Activated naive CD4-positive, alpha-beta T cell (primary cell): ENCODE measurements at places on chromosomes 3 and 15.

DNA sequence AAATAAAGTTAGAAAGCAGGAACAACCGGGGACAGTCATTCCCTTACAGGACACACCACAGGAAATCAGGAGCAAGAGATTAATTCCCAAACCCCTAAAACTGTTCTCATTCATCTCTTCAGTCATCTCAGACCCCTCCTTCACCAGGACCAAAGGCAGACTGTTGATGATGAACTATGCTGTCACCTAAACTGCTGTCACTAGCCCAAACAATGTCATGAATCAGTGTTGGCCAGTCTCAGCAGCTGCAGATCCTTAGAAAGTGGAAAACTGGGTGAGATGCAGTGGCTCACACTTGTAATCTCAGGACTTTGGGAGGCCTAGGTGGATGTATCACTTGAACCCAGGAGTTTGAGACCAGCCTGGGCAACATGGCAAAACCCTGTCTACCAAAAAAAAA, 909.6 kb downstream of the ROBO1 start:
- no peak for DNase-seq

- no peak for DNase-seq
Measured at GRCh38 chr3:176961916-176962315, 235.4 kb downstream of the TBL1XR1 start.

GRCh38 chr3:171133796-171134569, 107.5 kb upstream of the SLC2A2 start:
- DNase-seq, result no peak

DNA sequence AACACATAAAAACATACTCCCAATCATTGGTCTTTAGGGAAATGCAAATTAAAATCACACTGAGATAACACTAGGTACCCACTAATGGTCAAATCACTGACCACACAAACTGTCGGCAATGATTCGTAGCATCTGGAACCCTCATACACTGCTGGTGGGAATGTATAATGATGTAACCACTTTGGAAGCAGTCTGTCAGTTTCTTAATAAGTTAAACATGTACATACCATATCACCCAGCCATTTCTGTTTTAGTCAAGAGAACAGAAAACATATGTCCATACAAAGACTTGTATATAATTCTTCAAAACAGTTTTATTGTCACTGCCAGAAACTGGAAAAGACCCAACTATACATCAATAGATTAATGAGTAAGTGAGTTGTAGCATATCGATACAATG, 63.3 kb upstream of the LRRC3B start:
- no peak for DNase-seq

DNA sequence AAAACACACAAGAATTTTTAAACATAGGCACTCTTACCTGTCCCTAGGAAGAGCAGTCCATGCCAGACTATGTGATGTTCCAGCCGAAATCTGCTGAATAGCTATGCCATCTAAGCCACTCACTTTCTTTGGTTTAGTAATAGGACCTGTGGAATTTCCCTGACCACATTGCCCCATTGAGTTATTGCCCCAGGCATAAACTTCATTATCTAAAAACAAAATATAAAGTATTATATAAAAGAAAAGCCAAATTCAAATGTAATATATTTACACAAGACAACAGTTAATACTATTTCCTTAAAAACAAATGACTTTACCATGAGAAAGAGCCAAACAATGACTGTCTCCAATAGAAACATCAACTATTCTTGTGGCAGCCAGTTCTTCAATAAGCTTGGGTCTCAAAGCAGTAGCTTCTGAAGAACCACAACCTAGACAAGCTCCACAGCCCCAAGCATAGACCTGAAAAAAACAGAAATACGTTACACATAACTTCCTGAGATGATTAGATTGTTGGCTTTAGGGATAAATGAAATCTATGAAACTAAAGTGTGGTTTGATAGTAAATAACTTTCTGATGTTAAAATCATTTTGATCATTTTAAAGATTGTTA, 84.3 kb downstream of the HERC1 start:
- DNase-seq, result no peak

- no peak for DNase-seq
Measured at GRCh38 chr3:98788651-98789050, 25.5 kb downstream of the ST3GAL6 start.

- no peak for DNase-seq
Measured at GRCh38 chr15:74696808-74697207, 984 bp upstream of the EDC3 start.

- DNase-seq, result no peak
Measured at GRCh38 chr3:190116551-190117067, 4.1 kb downstream of the P3H2 start.

- no peak for DNase-seq
Measured at GRCh38 chr15:88066636-88067330, 189.8 kb downstream of the NTRK3 start.

DNA sequence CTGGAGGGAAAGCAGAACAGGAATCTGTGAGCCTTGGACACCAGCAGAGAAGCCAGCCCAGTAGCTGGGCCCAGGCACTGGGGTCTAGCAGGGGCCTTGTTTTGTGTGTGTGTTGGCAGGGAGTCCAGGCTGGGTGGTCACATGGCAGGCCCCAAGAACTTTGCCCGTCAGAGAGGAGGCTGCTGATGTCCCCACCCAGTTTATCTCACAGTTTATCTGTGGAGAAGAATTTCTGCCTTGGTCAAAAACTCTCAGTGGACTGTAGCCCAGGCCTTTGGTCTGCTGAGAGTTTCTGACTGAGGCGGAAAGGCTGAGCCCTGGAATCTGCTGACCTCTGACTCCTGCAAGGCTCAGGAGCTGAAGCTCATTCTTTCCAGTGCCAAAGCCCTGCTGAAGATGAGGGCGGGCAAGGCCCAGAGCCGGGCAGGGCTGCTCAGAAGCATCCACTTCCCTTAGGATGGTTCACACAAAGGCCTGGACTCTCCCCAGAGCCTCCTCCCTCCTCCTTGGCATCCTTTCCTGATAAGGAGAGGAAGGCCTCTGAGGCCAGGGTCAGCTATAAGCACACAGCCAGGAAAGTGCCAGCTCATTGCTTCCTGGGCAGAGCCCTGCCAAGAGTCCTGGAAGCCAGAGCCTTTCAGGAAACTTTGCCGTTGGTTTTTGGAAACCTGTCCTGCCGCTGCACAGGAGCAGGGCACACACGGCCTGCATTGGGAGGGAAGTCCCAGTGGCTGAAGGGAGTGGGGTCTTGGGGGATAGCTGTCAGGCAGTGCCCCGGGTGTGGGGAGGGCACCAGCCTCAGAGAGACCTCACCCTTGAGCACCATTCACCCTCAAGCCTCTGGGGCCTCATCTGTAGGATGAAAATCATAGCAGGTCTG, 37.2 kb upstream of the SLCO2A1 start:
- no peak for DNase-seq

GRCh38 chr3:167441256-167441655, 32.6 kb downstream of the SERPINI2 start:
- no peak for DNase-seq

- no peak for DNase-seq
Measured at GRCh38 chr3:124586126-124587052, 143.9 kb upstream of the UMPS start.

DNA sequence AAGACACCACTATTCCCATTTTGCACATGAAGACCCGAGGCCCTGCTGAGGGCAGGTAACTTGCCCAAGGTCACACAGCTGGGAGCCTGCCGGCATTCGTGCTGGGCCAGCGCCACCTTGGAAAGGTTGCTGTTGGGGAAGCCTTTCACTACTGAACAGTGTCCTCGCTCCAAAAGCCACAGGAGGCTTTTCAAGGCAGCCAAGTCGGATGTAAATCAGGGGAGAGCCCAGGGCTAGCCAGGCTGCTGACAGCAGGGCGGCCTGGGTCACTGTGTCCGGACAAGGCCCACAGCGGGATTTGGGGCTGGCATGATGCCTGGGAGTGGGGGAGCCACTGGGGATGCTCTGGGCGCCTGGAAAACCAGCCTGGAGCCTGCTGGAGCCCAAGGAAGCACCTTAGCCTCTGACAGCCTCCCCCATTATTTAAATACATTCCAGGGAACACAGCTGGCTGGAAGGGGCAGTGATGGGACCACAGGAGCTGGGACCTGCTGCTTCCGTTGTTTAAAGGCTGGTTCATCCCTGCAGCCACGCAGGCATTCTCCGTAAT, 10.5 kb downstream of the SLC6A6 start:
- no peak for DNase-seq

GRCh38 chr3:171356251-171356650, 104.0 kb downstream of the TNIK start:
- no peak for DNase-seq

GRCh38 chr3:113286524-113286923, 75.2 kb downstream of the BOC start:
- DNase-seq, result no peak

DNA sequence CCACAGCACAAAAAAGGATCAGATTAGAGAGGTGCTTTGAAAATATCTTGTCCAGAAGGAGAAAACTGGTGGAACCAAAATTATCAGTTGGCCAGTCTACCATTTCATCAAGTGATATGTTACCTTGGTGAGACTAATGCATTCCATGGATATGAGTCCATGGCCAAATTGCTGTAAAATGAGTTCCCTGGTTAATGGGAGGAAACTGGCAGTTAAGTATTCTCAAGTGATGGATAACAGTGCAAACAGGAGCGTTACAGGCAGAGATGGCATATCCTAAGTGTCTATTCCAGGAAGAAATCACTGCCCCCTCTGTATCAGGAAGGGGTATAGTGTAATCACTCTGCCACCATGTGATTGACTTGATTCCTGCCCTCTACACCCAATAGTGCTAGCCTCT, 34.0 kb downstream of the MYRIP start:
- DNase-seq, result no peak

DNA sequence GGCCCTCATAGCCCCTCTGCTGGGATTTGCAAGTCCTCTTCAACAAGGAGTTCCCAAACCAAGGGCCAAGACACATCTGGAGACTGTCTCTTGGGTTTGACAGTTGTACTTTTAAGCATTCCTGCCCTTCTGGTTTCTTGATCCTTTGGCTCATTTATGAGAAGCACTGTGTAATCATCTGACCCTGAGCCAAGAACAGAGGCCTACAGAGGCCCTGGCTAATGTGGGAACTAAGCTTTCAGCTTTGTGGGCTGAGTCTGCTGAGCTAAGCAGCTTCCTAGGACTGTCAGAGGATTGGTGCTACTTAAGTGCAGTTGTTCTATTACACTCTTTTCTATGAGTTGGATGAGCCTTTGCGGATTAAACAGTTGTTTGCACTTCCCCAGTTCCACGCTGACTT, 178.3 kb downstream of the KBTBD8 start:
- no peak for DNase-seq

GRCh38 chr3:130299531-130299930, 45.9 kb upstream of the COL6A5 start:
- DNase-seq, result no peak

- no peak for DNase-seq
Measured at GRCh38 chr3:194879991-194880939, 194.6 kb downstream of the FAM43A start.

GRCh38 chr3:194470615-194471014, 16.2 kb downstream of the ATP13A3 start:
- no peak for DNase-seq

DNA sequence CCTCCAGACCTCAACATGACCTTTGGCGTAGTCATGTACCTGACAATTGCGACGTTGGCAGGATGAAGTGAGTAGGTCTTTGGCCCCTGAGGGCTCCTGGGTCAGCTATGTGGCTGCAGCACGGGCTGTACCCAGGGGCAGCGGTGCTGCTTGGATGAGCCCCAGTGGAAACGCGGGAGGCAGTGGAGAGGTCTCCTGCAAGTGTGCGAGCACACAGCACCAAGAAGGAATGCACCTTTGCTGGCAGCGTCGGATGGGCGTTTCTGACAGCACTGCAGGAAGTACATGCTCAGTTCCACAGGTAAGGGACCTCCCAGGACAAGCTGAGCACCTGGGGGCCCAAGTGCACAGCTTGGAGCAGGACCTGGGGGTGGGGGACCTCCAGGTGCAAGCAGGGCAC, 67.4 kb upstream of the UNC13C start:
- DNase-seq, result no peak

- DNase-seq, result no peak
Measured at GRCh38 chr3:168047190-168047795, 48.4 kb downstream of the GOLIM4 start.

DNA sequence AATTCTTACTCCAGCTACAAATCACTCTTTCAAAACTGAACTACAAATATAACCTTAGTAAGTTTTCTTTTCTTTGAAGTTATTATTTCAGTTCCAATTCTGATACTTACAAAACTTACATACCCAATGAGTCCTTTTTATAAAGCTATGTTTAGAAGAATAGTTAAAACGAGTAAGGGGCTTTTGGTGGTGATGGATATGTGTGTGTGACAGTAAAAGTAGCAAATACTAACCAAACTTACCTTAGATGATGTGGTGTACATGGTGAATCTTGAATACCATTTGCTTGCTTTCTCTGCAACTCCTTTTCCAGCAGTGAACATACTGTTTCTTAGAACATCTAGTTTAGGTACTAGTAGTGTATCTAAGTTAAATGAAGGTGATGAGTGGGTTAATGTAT, 68.4 kb downstream of the SLC24A1 start:
- no peak for DNase-seq

DNA sequence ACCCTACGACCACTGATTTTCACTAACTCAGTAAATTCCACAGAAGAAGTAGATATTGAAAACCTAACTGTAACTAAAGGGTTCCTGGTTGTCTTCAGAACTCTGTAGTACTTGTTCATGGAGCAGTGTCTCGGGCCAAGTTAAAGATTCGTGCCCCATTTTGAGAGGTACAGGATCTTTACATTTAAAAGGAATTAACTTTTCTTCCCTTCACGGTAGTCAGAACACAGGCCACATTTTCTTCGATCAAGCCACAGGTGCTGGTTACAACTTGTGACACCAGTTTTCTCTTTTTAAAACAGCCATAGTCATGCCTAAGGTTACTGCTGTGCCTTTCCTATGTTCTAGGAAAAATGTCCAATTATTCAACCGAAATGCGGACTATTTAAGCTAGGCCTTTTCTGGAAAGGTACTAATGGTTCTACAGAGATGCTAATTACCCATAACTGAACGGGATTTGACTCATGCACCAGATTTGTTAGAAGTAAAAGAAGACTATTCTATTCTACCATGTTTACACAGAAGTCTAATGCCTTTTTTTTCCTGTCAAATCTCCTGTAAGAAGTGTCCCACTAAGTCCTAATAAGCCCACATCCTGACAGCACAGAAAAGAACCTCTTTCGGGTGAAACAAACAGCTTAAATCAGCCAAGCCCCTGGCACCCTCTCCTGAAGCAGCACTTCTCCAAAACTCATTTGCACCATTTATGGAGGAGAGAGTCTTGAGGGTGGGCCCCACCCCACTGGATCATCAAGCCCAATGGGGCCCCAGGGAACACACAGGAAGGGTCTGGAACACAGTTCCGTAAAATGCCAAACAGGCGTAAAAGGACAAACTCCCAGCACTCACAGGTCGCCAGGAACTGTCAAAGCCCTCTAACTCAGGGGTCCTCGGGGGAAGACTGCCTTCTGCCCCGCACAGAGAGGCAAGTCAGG, 1.9 kb downstream of the LRIG1 start:
- no peak for DNase-seq

GRCh38 chr15:80484333-80484864, 80.2 kb downstream of the ARNT2 start:
- DNase-seq, result no peak

- no peak for DNase-seq
Measured at GRCh38 chr3:56357266-56357665, 111.0 kb downstream of the ERC2 start.
